ENCODE measurements at places on chromosomes 6 and 20.

GRCh38 chr6:126907996-126908395, 210.5 kb upstream of the RSPO3 start:
- DNase-seq = no peak

DNA sequence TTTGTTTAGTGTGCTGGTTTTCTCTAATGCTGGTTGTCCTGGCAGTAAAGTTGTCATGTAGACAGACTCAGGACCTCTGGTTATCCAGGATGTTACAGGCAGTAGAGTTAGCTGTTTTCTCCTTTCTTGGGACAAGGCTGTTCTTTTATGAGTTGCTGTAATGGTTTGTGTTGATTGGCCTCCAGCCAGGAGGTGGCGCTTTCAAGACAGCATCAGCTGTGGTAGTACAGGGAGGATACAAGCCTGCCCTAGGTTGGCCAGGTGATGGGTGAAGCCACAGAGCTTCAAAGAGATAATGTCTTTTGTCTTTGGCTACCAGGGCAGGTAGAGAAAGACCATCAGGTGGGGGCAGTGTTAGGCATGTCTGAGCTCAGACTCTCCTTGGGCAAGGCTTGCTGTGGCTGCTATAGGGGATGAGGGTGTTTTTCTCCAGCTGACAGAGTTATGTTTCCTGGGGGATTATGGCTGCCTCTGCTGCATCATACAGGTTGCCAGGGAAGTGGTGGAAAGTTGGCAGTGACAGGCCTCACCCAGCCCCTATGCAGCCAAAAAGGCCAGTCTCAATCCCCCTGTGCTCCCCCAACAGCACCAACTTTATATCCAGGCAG, 127.2 kb upstream of the TAB2 start:
- no peak for DNase-seq

GRCh38 chr6:112636650-112637262, 289.6 kb downstream of the RFPL4B start:
- DNase-seq = no peak

GRCh38 chr20:5835871-5836270, 85.7 kb downstream of the SHLD1 start:
- no peak for DNase-seq

DNA sequence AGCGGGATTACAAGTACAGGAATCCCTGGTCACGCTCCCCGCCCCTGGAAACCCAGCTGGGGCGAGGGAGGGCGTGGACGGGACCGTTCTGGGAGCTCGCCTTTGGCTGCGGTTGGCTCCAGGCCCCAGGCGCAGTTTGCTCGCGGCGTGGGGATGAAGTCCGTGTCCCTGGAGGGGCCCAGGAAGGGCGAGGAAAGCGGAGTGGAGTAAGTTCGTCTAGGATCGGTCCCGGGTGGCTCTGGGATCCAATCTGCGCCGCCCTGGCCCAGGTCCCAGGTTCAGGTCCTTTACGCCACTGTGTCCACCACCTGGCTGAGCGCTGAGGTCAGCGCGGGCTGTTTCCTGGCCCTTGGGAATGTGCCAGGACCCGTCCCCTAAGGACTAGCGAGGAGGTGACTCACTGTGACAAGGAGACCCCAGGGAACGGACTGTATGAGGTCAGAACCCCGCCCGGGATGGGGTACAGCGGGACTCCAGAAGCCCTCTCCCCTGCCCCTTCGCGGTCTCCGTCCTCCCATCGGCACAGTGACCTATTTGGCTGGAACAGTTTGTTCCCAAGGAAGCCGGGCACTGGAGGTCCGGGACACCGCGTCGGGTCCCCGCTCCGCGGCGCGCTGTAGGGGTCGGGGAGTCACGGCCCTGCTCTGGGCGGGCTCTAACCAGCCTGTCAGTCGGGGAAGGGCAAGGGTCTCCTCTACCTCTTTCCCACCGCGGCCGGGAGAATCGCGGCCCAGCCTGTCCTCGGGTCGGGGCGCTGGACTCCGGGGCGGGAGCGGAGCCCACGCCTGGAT, 724 bp downstream of the CDKN1A start:
- no peak for DNase-seq

DNA sequence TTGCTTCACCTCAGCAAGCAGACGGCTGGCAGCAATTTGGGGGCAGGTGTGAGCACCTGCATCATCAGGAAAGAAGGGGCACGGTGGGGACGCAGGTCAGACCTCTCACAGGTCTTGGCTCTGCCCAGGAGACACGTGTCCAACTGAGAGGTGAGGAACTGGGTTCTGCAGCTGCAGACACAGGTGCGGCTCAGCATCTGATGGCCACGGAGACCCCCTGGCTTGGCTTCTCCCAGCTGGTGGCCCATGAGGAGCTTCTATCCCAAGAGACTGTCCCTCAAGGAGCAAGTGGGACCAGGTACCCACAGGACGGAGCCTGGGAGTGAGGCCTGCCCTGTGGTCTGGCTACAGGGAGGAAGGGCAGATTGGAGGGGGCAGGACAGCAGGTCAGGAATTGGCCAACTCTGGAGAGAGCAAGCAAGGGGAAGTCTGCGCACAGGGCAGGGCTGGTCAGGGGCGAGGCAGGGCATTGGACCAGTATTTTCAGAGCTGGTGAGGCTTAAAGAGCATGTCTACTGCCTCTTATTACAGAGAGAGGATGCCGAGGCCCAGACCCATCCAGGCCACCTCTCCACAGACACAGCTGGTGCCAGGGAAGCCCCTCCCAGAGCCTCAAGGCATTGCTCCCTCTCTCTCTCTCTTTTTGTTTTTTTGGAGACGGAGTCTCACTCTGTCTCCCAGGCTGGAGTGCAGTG, 4.2 kb downstream of the STMN3 start:
- no peak for DNase-seq

- no peak for DNase-seq
Measured at GRCh38 chr20:32528171-32528891, 56.8 kb downstream of the NOL4L start.

GRCh38 chr6:133289733-133290306, 48.7 kb downstream of the EYA4 start:
- no peak for DNase-seq

DNA sequence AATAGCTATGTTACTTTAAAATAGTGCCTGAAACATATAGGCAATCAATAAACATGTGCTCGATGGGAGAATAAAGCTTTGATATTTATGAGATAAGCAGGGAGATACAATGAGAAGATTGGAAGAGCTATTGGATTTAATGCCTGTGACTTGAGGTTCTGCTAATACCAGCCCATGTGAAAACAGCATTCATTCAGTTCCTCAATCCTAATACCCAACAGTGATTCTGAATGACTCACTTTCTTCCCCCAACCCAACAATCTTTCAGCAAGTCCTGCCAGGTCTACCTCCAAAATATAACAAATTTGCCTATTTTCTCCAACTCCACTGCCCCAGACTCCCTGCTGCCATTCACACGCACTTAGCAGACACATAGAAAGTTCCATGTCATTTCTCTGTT, 26.6 kb upstream of the KLHL31 start:
- DNase-seq = no peak

DNA sequence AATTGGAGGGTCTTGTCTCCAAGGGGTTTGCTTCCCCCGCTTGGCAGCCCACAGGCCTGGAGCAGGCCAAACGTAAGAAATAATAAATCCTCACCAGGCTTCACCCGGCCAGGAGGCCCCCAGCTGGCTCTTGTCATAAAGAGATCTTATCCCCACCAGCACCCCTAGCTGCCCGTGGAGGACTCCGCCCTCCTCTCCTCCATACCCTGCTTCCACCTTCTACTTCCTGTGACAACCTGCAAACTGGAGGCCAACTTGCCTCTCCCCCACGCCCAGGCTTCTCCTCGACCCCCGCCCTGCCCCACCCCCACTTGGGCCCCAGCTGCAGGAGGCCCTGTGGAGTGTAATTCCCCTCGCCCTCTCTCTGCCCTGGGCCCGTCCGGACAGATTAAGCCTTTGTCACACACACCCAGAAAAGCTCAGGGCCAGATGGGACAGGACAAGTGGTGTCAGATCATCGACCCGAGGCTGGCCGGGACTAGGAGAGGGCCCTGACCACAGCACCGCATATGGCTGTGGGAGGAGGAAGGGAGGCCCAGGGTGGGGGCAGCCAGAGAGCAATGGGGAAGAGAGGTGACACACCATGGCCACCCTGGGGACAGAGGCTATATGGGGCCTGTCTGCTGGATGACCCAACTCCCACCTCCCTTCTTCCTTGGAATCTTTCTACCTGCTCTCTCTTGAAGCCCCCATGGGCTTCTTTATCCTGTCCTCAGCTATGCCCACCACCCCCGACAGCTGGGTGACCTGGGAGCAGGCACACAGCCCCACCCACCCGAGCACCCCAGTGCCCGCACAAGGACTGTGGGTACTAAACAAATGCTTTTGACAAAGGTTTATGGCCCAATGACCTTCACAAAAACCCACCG, 3.9 kb downstream of the NOL4L start:
- DNase-seq = no peak
